ENCODE measurements at places on chromosomes 16 and 17.

DNA sequence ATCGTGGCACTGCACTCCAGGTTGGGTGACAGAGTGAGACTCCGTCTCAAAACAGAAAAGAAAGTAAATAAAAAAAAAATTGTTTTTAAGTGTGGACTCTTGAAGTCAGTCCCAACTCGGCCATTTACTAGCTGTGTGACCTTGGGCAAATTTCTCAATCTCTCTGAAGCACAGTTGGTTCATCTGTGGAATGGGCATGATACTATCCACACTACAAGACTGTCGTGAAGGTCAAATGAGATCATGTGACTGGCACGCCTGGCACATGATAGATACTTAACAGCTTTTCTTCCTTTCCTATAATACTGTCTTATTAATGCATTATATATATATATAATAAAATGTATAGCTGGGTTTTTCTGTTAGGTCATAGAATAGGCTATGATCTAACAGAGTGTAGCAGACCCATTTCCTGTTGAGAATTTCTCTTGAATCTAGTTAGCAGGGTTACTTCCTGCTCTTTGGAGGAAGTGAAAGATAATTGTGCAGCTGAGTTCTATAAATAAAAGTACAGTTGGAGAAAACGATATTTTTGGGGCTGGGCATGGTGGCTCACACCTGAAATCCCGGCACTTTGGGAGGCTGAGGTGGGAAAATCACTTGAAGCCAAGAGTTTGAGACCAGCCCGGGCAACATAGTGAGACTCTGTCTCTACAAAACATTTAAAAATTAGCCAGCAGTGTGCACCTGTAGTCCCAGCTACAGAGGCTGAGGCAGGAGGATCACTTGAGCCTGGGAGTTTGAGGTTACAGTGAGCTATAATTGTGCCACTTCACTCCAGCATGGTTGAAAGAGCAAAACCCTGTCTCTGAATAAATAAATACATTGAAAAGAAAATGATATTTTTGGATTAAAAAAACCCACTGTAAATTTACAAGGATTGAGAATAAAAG lies 7.3 kb downstream of the MILR1 start:
- no peak for DNase-seq

- no peak for DNase-seq
Measured at GRCh38 chr16:52725461-52725860, 178.5 kb upstream of the TOX3 start.

DNA sequence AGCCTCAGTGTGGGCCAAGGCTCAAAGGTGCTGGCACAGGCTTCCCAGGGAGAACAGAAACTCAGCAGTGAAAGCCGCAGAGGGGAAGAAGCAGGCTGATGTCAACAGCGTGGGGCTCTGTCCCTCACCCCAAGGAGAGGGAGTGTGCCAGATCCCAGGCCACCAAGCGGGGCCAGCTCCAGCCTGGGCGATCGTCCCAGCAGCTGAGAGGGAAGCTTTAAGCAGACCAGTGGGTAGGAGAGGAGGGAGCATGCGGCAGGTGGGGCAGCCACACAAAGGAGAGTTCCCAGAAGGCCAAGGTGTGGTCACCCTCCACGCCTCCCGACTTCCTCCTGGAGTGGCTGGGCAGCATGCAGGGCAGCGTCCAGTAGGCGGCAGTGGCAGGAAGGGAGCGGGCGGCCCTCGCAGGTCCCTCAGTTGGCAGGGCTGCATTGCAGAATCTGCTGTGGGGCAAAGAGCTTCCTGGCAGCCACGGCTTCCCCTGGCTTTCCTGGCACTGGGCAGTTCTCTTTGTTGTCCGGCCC lies 6.0 kb downstream of the SYNGR2 start:
- DNase-seq: no peak

GRCh38 chr17:64117981-64118979 lies 11.7 kb downstream of the ERN1 start:
- peak; percentile 48 for DNase-seq

DNA sequence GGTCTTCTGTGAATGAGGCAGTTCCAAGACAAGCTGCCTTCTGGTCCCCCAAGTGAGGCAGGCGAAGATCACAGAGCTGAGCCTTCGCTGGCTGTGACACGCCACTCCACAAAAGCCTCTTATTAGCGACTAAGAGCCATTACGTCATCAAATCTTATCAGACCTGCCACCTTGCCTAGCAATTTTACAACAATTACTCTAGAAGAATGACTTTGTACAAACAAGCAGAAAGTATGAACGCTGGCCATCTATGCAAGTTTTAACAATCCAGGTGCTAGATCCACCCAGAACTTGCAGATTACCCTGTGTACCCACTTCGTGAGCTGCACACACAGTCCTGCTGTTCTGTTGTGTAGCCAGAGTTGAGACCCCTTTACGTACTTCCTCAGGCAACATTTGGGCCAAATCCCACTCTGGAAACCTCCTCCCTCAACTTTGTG lies 3.8 kb upstream of the ICAM2 start:
- DNase-seq: no peak

GRCh38 chr16:4811773-4812172 lies 9.3 kb upstream of the ROGDI start:
- DNase-seq: no peak

- no peak for DNase-seq
Measured at GRCh38 chr17:49353607-49354006, 8.4 kb downstream of the ZNF652 start.
